Hair follicular keratinocyte (primary cell): ENCODE measurements at places on chromosomes 2 and 18. TPM values are rescaled to one million over a fixed set of nuclear protein-coding genes. Genes with fewer than 3 reads are reported as not detected.

Gene DARS1
- total RNA-seq = 72.8 and 80.5 TPM in 2 replicates

Gene KCNK3
- not detected in 2 replicates for total RNA-seq

Gene UGT1A10
- total RNA-seq = not detected in 2 replicates

Gene HOXD3
- not detected in 2 replicates for total RNA-seq

Gene LYPD6
- 7.0 and 9.6 TPM in 2 replicates for total RNA-seq

Gene CD226
- 0.31 and 0.76 TPM in 2 replicates for total RNA-seq

Gene KCNE4
- not detected in 2 replicates for total RNA-seq

Gene MEMO1
- 67.2 and 89.0 TPM in 2 replicates for total RNA-seq

Gene SLC9A4
- not detected in 2 replicates for total RNA-seq

Gene ARHGAP25
- 20.4 and 30.2 TPM in 2 replicates for total RNA-seq

Gene PLCL1
- not detected in 2 replicates for total RNA-seq

Gene CNRIP1
- total RNA-seq = 0.61 TPM in 1 of 2 replicates, not detected in the other

Gene YIPF4
- total RNA-seq = 15.6 and 17.3 TPM in 2 replicates

Gene CUL3
- 40.5 and 41.0 TPM in 2 replicates for total RNA-seq

Gene SLC39A6
- total RNA-seq = 101 and 116 TPM in 2 replicates

Gene GCG
- total RNA-seq = not detected in 2 replicates

Gene STK11IP
- total RNA-seq = 14.8 and 18.6 TPM in 2 replicates

Gene UGT1A8
- not detected in 2 replicates for total RNA-seq

Gene CCL20
- total RNA-seq = 10.0 and 10.8 TPM in 2 replicates

Gene SLC16A14
- total RNA-seq = 0.31 and 0.34 TPM in 2 replicates

Gene EPHA4
- total RNA-seq = 0.84 and 4.3 TPM in 2 replicates

Gene KIF1A
- total RNA-seq = not detected in 2 replicates

Gene UGT1A4
- not detected in 2 replicates for total RNA-seq

Gene MARCHF4
- 0.72 and 1.0 TPM in 2 replicates for total RNA-seq

Gene PLEK
- not detected in 2 replicates for total RNA-seq
